ENCODE measurements at places on chromosomes 12 and 14.
A peak's percentile ranks its signal among the peaks of the same experiment; 100 is the strongest.

GRCh38 chr14:61513986-61514830, 181.1 kb upstream of the HIF1A start:
- DNase-seq = no peak

GRCh38 chr12:79673354-79673753, 17.4 kb downstream of the PAWR start:
- no peak for DNase-seq

- no peak for DNase-seq
Measured at GRCh38 chr12:112153181-112153892, 28.0 kb downstream of the TRAFD1 start.

GRCh38 chr14:52043690-52044089, 25.2 kb downstream of the NID2 start:
- DNase-seq = no peak

DNA sequence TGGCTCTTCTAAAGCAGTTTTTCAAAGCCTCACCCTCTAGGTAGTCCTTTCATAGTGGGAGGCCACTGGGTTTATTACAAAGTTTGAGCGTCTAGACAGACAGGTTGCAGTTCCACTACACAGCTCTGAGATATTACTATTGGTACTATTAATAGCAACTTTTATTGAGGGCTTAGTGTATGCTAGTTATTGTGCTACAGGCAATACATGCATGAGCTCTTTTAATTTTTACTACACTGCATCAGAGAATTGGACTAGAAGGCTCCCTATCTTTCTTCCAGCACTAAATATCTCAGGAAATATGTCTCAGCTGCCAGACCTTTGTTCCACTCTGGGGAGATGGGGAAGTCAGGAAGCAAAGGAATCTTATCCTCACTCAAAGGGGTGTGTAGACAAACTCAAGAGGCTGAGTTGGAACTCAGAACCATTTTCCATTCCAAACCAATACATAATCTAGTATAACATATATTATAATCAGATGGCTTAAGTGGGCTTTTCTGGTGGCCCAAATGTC, 161.8 kb upstream of the SLC38A2 start:
- no peak for DNase-seq

DNA sequence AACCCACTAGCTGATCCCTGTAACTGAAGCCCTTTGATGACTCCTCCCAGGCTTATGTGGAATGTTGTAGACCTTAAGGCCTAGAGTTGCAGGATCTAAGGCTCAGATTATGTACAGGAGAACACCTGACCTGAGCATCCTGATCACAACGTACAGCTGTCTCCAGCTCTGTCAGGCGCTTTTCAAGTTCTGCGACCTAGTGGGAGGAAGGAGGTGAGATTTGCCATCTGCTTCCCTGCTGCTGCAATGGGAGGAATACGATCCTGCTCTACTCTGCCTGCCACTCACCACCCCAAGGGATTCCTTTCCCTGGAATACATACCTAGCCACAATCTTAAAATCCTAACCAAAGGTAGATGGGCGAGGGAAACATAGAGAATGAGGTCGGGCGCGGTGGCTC, 10.5 kb downstream of the MBD6 start:
- no peak for DNase-seq

DNA sequence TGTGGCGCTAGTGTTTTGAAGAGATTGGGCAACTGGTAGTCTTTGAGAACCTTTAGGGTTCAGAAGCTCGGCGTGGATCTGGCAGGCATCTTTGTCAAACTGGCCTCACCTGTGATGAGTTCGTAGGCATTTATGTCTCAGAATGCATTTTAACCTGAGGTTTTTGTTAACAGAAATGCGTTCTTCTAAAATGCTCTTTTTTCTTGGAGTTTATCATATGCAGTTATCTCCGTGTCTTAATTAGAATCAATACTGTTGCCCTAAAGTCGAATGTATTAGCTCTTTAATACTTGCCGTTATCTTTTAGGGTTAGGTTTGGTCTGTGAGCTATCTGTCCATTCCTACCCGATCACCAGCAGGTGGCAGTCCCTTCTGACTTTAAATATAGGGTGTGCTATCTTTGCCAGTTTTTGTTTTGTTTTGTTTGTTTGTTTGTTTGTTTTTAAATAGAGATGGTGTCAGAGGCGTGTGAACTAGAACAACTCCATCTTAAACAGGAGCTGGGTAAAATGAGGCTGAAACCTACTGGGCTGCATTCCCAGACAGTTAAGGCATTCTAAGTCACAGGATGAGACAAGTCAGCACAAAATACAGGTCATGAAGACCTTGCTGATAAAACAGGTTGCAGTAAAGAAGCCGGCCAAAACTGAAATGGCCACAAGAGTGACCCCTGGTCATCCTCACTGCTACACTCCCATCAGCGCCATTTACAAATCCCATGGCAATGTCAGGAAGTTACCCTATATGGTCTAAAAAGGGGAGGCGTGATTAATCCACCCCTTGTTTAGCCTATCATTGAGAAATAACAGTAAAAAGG, 1.4 kb downstream of the ATF1 start:
- DNase-seq = peak; percentile 28

GRCh38 chr14:54322246-54322645, 74.6 kb upstream of the CDKN3 start:
- DNase-seq = no peak

GRCh38 chr14:44783901-44784300, 177.8 kb downstream of the KLHL28 start:
- no peak for DNase-seq

GRCh38 chr14:28831126-28831525, 64.5 kb downstream of the FOXG1 start:
- no peak for DNase-seq

GRCh38 chr14:99508896-99509629, 27.9 kb downstream of the CCNK start:
- DNase-seq = no peak

DNA sequence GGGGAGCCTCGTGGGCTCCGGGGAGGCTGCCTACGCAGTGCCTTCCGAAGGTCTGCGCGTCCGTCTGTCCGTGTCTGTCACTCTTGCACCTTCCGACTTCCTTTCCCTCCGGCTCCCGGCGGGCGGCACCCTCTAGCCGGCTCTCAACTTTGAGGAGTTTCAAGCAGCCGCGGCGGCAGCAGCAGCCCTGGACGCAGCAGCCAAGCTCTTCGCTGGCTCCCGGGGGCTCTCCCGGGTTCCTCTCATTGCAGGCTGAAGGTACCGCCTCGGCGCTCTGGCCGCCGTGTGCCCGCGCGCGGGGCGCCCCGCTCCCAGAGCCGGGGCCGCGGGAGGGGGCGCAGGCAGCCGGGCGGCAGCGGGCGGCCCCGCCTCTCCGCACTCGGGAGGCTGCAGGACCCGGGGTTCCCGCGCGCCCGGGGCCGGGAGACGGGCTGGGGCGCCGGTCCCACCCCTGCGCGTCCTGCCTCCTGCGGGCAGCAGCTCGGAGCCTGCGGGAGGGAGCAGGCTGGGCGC, at the start of the genes AMIGO2 and PCED1B:
TSS of gene AMIGO2 (minus strand) at position 492 of the 513 bp plus-strand sequence. CDS start 957 bp downstream, outside the sequence.
TSS of gene PCED1B (plus strand) at position 154 of the 513 bp plus-strand sequence. CDS start 155,443 bp downstream, outside the sequence.
- no peak for DNase-seq

DNA sequence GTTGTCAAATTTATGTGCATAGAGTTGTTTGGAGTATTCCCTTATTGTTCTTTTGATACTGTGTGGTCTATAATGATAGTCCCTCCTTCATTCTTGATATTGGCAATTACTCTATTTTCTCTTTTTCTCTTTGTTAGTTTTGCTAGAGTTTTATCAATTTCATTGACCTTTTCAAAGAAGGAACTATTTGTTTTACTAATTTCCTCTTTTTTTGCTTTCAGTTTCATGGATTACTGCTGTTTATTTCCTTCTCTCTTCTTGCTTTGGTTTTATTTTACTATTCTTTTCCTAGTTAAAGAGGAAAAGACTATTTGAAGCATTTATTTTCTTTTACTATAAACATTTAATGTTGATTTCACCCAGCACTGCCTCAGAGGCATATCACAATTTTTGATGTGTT, 250.9 kb upstream of the PELI2 start:
- DNase-seq = no peak

DNA sequence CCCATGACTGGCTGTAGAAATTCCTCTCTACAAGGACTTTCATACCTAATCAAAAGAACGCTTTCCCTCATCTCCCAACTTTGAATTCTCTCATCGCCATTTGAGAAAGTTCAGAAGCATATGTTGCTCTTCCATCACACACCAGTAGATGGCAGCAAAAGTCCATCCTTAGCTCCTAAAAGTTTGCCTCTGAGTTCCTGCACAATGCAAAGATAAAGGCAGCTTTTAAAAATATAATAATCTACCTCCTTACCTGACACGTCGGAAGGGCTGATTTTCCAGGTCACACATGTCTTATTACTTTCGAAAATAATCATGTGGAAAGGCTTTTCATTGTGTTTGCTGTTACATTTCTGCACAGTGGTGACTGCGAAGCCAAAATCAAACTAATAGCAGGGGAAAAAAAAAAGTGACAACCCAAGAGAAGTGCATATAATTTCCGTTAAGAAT, 456.7 kb upstream of the SEL1L start:
- DNase-seq = no peak

GRCh38 chr12:101915841-101916240, 38.5 kb downstream of the DRAM1 start:
- DNase-seq = no peak

GRCh38 chr12:57087691-57088353, 1.1 kb upstream of the NAB2 start:
- DNase-seq = peak; percentile 84

- no peak for DNase-seq
Measured at GRCh38 chr12:104566244-104566993, 109.7 kb downstream of the CHST11 start.

DNA sequence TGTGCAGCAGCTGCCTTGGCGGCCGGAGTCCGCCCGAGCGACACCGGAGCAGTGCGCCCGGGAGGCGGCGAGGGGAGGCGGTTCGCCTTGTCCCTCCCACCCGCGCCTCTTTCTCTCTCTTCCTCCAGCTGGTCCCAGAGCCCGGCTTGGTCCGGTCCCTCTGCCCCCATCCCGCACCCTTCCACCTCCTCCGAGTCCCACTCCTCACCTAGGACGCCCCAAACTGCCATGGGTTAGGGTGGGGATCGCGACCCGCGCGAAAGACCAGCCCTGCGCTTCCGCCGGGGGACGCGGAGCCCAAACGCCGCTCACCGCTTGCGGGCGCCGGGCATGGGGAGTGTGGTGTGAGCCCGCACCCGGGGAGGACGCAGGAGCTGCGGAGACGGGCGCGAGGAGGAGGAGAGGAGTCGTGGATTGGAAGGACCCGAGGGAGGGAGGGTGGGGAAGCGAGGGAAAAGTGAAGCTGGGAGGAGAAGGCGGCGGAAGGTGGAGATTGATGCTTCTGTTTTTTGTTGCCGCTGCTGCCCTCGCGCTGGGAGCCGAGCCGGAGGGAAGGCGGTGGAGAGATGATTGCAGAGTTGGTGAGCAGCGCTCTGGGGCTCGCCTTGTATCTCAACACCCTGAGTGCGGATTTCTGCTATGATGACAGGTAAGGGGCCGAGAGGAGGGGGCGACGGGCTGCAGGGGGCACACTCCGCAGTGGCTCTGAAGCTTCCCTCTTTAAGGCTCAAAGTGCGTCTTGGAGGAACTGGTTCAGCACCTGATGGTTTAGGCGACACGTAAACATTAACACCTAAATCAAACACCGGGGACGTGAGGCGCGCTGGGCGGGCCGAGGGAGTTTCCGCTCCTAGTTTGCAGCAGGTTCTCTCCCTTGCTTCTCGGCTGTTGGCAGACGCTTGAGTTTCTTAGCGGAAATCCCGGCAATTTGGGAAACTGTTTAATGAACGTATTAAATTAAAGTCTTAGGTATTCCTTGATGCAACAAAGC, 610 bp downstream of the TMTC2 start:
- peak; percentile 70 for DNase-seq

DNA sequence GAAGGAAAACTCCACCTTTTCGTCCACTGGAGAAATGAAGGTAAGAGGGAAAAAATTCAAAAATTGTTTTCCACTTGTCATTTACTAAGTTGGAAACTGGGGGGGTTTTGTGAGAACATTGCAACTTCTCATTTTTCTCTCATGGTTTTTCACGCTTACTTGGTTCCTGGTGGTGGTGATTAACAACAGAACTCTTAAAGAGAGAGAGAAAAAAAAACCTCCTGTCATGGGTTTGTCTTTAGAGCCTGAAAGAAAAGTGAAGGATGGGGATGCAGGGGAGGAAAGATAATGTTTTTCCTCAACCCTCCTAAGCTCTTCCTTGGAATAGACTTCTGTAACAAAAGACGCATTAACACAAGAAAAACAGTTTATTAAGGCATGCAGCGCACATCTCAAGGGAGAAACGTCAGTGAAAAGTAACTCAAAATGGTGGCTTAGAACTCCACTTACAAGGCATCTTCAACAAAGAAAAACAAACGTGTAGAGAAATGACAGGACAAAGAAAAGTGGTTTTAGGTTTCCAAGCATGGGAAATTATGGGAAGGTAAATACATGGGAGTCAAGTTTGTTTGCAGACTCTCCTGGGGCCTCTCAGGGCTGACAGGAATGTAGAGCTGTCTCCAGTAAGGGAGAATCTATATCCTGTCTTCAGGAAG, 81.9 kb upstream of the ATF7IP start:
- DNase-seq = no peak

DNA sequence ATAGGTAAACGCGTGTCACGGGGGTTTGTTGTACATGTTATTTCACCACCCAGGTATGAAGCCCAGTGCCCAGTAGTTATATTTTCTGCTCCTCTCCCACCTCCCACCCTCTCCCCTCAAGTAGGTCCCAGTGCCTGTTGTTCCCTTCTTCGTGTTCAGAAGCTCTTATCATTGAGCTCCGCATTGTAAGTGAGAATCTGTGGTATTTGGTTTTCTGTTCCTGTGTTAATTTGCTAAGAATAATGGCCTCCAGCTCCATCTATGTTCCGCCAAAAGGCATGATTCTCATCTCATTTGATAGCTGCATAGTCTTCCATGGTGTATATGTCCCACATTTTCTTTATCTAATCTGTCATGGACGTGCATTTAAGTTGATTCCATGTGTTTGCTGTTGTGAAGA, 6.9 kb upstream of the GPRC5D start:
- no peak for DNase-seq

- no peak for DNase-seq
Measured at GRCh38 chr12:43106355-43106754, 445.6 kb downstream of the ADAMTS20 start.

Data from amniotic stem cell (primary cell).